ENCODE measurements at places on chromosomes 4 and X.

- DNase-seq: no peak
These were observed 20.6 kb downstream of the DCHS2 start for GRCh38 chr4:154471032-154471431.

GRCh38 chr4:170230242-170230641, 140.5 kb upstream of the AADAT start:
- no peak for DNase-seq

GRCh38 chr4:81424816-81425755, 46.6 kb downstream of the RASGEF1B start:
- no peak for DNase-seq

DNA sequence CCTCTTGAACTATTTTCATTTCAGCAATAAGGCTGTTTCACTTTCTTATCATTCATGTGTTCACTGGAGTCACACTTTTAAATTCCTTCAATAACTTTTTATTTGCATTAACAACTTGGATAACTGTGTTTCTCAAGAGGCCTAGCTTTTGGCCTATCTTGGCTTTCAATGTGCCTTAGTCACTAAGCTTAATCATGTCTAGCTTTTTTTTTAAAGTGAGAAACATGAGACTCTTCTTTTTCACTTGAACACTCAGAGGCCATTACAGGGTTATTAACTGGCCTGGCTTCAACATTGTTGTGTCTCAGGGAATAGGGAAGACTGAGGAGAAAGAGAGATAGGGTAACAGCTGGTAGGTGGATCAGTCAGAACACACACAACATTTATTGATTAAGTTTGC, 64.0 kb upstream of the VCX2 start:
- no peak for DNase-seq

DNA sequence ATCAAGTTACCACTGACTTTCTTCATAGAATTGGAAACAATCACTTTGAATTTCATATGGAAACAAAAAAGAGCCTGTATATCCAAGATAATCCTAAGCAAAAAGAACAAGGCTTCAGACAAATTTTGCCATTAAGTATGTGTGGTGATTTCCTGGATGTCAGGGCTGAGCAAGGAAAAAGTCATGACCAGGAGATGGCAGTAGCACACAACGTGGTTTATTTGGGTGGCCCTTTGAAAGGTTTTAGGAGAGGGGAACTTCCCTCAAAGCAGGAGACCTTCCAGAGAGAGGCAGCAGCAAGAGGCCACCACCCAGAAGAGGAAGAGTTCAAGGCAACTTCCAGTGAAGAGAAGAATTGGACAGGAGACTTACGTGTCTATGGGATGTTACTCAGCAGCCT, 18.1 kb upstream of the ZXDB start:
- no peak for DNase-seq

GRCh38 chr4:8297691-8298485, 28.3 kb downstream of the HTRA3 start:
- DNase-seq: no peak

GRCh38 chrX:135572436-135572835, 52.0 kb downstream of the INTS6L start:
- no peak for DNase-seq

DNA sequence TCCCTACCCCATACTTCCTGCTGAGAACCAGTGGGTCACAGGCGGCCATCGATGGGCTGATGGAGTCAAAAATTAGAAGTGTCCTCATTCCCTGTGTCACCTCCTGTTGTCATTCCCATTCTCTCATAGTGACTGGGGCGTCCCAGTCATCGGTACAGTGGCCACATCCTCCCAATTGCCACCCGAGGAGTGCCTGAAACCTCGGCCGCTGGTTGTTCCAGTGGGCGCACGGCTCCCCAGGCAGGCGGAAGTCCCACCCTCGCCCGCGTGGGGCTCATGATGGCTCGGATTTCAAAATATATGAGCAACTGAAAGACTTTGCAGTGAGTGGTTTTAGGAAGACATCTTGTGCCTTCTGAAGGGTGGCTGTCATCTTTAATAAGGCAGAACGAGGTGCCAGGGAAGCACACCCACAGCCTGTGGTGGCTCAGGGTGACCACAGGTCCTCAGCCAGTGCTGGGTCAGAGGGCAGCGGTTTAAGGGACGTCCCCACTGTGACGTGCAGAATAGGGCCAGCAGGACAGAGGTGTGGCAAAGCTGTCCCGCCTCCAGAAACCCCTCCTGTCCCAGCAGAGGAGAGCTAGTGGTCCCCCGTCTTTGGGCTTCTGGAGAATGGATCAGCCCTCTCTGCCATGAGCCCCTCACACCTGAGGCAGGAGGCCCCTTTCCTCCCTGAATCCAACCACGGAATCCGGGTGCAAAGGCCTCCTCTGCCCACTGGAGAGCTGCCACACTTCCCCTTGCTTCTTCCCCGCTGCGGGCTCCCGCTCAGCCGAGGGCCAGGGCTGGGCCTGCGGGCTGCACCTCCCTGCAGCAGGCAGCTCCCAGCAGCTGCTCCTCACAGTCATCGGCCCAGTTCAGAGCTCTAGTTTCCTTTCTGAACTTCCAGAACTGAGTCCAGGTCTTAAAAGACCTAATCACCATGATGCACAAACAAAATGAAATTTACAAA, 90.4 kb downstream of the ABLIM2 start:
- DNase-seq: no peak

GRCh38 chr4:74545448-74545847, 100.5 kb downstream of the AREG start:
- no peak for DNase-seq

DNA sequence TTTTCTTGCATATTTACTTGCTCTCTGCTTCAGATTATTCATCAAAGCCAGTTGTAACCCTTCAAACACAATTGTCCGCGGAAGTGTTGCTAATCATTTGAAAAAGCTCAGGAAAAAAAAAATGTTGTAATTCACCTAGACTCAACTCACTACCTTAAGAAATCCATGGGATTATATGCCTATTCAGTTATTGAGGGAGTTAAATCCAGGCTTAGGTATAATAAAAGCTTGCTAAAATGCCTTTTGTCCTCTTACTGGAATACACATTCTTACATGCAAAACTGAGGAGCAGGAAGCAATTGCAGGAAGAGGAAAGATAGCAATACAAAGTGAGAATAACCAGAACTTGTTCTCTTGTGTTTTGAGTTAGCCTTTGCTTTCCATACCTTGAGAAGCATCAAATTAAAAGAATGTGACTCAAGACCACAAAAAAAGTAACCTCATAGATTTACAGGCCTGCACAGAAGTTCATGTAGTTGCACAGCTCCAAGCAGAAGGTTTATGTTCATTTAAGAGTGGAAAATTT, 91.4 kb upstream of the FAM241A start:
- no peak for DNase-seq

- DNase-seq: no peak
These were observed 16.2 kb downstream of the RASSF6 start for GRCh38 chr4:73603854-73604584.

DNA sequence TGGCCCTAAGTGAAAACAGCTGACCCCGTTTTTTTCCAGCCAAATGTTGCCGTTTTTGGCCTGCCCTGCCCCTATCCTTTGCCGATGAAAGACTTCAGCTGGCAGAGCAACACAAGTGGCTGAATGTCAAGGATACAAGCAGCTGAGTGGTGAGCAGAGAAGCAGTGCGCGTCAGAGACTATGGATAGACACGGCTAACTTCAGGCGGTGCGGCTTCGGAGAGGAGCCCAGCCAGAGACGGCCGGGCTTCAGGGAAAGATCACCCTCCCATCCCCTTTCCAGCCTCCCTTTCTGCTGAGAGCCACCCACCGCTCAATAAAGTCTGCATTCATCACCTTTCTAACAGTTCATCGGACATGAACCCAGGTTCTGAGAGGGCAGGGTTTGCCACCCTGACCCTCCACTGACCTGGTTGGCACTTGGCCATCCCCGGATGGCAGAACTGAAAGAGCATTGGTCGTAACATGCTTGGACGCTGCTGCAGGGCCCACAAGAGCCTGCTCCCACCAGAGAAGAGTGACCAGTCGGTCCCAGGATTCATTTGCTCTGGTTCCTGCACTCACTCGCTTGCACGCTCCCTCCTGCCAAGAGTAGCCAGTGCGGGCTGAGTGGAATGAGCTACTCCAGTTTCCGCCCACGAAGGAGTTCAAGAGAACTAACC, 125.8 kb downstream of the PPEF1 start:
- DNase-seq: no peak

GRCh38 chr4:41364876-41365275, 108.1 kb downstream of the UCHL1 start:
- DNase-seq: no peak

GRCh38 chrX:66019310-66019652, 20.6 kb downstream of the VSIG4 start:
- DNase-seq: no peak

DNA sequence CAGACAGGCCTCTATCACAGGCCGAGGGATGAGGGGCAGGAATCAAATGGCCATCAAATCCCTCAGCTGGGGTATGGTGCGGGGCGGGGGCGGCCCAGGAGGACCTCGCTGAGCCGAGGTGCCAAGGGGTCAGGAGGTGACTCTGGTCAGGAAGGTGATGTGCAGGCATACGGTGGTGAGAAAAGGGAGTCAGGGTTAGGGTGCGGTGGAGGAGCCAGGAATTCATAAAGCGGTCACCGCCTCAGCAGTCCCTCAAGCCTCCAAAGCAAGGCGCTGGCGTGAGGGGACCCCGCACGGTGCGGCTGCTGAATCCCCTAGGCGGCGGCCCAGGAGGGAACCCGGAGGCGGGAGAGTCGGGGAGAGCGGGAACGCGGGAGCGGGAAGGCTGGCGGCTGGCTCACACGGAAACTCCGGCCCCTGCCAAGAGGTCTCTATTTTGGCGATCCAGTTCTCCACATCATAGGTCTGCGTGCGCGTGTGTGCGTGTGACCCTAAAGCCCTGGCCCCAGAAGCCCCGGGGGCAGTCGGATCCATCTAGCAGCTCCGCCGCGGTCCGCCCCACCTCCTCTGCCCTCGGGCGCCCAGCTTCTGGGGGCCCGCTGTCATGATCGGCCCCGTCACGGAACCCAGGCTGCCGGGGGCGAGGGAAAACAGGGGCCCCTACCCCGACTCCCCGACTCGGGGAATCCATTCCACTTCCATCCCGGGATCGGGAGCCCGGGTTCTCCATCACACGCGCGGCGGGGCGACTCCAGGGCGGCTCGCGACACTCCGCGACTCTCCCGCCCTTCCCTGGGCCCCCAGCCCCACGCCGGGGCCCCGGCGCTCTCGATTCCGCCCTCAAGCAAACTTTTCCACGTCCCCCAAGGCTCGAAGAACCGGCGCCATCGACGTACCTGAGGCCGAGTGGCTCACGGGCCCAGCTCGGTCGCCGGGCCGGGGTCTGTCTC, 593 bp downstream of the ELF4 start:
- no peak for DNase-seq
